AG09319 (cell line): ENCODE measurements at places on chromosomes 7 and 10.

- no peak for DNase-seq
Observed at GRCh38 chr7:102460467-102460866, 4.2 kb downstream of the ALKBH4 start.

DNA sequence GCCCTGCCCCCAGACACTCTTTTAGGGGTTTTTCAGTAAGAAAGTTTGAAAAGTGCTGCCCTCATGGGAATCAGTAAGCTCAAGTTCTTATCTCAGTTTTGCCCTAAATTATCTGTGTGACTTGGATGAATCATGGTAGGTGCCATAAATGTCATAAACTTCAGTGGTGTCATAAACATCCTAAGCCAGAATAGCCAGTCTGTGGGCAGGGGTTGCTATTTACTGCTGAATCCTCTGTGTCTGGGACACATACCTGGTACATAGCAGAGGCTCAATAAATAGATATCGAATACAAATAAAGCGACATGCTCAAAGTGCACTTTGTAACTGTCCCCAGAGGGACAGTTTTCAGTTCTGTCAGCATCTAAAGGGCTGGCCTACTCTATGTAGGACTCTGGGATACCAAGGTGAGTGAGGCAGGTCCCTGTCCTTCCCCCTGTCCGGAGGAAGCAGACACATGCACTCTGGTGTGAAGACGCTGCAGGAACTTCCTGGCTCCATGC is 502.1 kb downstream of the RPS24 start:
- DNase-seq: no peak

DNA sequence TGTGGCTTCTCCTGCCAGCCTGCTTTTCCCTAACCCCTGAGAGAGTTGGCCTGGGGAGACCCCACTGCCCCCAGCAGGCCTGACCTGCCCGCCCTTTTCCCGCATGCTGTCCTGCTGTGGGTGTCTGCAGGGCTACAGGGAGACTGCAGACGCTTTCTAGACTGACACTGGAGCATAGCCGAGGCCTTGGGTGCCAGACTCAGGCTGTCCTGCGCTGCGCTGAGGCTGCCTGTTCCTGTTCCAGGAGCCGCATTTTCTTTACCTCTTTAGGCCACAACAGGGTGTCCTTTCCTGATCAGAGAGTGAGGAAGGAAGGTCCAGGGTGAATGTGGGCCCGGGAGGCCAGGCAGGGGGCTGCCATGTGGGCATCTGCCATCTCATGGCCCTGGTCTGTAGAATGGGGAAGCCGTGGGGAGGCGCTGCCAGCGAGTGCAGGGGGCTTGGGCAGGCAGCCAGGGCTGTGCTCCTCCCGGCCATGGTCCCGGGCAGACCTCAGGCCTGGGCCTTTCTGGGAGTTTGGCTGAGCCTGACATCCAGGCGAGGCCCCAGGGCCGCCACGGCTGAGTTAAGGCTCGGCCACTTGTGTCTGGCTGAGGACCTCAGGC is 3.6 kb downstream of the PWWP2B start:
- DNase-seq: no peak

DNA sequence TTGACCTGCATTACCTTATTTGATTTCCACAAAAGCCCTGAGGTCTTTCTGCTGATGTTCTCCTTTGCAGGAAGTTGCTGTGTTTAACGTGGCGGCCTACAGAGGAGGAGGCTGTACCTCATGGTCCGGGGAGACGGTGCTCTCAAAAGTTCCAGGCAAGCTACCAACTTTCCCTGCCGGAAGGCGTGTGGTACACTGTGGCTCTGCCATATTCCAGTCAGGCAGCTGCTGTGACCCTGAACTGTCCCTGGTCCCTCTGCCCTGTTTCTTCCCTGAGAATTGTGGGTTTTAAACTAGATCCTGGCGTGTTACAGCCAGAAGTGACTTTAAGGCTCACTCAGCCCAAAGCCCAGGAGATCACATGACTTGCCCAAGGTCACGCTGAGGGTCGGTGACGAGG is 139.2 kb downstream of the TEX36 start:
- no peak for DNase-seq

DNA sequence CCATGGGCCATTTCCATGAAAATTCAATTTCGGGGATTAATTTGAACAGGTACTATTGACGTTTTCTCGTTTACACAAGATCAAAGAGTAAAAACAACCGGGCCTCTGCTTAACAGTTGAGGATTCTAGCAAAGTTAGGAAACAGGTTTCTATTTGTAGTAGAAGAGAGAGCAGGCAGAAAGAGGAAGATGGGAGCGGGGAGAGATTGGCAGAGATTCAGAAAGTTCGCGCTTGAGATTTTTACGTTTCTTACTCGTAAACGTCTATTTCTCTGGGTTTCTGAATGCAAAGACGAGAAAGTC is 571 bp upstream of the VWC2 start:
- no peak for DNase-seq

DNA sequence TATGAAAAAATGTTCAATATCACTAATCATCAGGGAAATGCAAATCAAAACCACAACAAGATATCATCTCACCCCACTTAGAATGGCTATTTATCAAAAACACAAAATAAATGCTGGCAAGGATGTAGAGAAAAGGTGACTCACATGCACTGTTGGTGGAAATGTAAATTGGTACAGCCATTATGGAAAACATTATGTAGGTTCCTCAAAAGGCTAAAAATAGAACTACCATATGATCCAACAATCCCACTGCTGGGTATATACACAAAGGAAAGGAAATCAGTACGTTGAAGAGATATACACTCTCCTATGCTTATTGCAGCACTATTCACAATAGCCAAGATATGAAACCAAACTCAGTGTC is 50.2 kb downstream of the CDK1 start:
- no peak for DNase-seq
